CD4-positive, CD25-positive, alpha-beta regulatory T cell (primary cell): ENCODE measurements at places on chromosomes 11 and 22.

GRCh38 chr11:115530752-115531151 is 26.5 kb upstream of the CADM1 start:
- DNase-seq, result no peak

GRCh38 chr11:68724293-68724692 is 27.0 kb downstream of the TESMIN start:
- no peak for DNase-seq

- no peak for DNase-seq
These were observed 27.3 kb upstream of the TMEM86A start for GRCh38 chr11:18671246-18671645.

GRCh38 chr11:111035746-111036145 is 209.8 kb upstream of the POU2AF2 start:
- no peak for DNase-seq

DNA sequence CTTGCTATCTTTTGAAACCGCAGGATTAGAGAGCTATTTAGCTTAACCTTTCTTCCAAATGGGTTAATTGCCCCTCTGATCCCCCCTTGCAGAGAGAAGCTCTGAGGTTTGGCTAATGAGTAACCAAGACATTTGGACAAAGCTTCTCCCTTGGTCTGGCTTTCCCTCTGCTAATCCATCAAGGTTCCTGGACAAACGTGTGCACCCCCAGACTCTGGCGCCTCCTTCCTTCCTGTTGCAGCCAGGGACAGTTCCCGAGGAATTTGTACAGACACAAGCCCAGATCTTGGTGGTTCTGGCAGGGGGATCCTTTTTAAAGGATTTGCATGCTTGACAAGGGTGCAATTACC is 1.6 kb downstream of the KIAA1671 start:
- no peak for DNase-seq

DNA sequence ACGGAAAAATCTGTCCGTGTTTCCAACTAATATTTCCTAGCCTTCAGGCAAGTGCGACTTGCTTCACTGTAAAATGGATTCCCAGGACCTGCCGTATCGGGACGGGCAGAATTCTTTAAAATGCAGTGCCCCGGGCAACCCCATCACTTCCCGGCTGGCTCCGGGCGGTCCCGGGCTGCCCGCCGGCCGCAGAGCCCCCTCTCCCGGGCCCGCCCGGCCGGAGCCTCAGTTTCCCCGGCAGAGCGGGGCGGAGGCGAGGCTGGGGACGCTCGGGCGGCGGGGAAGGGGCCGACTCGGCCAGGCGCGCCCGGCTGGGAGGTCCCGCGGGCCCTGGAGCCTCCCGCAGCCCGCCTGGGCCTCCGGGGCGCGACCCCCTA is 84.2 kb upstream of the WNT7B start:
- DNase-seq, result no peak
